Left colon (tissue), 2 donors: ENCODE measurements at places on chromosomes 11 and 22.

GRCh38 chr11:86610559-86611341, 61.7 kb downstream of the ME3 start:
- DNase-seq, result no peak

DNA sequence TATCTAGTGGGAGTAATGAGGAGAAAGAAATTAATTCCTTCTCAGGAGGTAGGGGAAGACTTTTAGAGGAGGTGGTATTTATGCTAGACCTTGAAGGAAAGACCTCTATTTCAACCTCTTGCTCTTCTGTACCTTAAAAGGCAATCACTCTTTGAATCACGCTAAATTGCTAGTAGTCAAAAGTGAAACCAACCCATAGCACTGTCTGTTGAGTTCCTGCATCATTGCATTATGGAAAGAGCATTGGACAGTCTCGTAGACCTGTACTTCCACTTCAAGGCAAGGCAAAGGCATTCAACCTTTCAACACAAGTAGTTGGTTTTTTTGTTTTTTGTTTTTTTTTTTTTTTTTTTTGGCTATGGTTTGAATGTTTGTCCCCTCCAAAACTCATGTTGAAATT, 770.4 kb downstream of the ETS1 start:
- DNase-seq, result no peak

DNA sequence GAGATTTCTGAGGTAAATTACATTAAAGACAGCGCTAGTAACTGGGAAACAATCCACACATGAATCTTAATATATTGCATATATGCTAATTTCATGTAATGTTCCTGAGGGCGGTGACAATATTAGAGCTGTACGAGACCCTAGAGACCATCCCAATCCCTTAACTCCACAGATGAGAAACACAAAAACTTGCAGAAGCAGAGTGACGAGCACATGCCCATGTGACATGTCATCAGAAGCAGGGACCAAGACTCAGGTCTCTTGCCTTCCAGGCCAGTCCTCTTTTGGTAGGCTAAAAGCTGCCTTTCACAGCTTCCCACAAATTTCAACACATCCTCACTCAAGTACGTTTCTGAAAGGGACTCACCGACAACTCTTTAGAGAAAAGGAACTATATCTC, 11.8 kb downstream of the MAPK1 start:
- no peak for DNase-seq

GRCh38 chr11:114163229-114163631, 103.7 kb downstream of the ZBTB16 start:
- no peak for DNase-seq

GRCh38 chr11:131875611-131876010, 505.2 kb downstream of the NTM start:
- peak; percentile 5 for DNase-seq

- no peak for DNase-seq
These were observed 565.9 kb downstream of the ETS1 start for GRCh38 chr11:128021349-128022006.

GRCh38 chr22:25955323-25955722, 213.3 kb downstream of the MYO18B start:
- DNase-seq, result no peak

DNA sequence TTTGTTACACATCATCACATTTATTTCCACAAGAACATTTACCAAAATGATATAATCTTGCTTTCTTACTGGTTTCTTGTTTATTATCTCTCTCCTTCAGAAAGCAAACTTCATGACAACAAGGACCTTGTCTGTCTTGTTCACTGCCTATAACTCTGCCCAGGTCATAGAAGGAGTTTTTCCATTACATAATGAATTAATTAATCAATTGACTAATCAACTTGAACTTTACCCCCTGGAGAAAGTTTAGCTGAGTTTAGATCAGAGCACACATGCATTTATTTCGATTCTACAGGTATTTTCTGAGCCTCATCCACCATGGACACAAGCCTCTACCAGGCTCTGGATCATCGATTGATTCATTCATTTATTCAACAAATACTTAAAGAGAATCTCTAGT, 6.3 kb upstream of the PRG2 start:
- DNase-seq, result no peak

DNA sequence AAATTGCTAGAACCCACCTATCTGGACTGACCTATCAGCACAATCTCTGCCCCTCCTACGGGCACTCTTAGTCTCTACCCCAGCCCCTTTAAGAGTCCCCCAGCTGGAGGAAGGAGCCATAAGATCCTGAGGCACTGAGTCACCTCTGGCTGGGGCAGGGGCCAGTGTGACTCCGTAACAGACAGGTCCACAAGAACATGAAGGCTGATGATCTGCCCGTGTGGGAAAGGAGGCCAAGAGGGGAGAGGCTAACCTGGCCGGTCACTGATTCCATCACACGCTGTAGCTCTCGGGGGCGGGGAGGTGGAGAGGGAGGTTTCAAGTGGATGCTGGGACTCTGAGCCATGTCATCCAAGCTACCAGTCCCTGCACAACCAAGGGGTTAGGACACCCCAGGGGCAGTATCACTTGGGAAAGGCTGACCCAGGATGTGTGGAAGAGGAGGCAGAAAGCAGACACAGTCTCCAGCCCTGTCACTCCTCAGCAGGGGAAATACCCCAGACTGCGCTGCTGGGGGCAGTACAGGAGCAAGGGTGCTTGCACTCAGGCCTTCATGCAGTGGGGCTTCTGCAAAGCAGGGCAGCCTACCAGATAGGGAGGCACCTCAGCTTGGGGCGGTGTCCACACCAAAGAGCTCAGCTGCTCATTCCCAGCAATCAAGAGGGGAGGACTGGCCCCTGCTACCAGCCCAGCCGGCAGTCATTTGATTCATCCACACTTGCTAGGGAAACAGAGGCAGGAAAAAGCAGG, 22.3 kb downstream of the ARHGAP1 start:
- no peak for DNase-seq

- no peak for DNase-seq
These were observed 1.2 kb downstream of the DCHS1 start for GRCh38 chr11:6654281-6655019.

DNA sequence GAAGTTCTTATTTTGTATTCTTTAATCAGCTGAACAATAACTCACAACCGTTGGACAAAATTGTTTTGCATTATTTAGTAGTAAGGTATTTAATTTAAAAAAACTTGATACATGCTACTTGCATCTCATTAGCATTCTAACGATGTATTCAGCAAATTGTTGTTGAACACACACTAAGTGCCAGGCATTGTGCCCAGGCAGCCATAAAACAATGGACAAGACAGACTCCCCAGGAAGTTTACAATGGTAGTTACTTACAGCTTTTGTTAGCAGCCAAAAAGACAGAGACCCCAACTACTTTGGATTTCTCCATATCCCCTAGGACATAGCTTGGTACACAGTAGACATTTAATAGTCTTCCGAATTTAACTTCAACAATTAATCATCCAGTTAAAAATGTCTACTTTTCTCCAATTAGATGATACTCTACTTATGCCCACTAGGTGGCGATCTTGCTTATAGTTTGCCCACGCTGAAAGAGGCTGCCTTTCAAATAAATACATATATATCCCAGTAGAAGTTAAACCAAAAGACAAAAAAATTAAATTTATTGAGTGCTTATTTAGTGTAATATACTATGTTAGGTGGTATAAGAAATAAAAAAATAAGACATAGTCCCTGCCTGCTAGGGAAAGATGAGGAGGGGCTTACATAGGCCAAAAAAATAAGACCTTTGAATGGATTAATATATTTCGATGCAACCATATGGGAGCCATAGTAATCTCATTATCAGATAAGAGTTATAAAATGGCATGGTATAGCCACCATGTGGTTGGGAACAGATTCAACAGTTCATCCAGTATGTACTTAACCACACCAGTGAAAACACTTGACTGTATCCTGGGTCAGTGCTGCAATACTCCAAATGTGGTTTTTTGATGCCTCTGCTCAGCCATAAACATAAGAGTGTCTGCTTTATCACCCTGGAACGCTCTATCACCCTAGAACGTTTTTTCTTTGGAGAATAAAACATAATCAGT, 2.0 kb upstream of the FJX1 start:
- DNase-seq, result no peak

DNA sequence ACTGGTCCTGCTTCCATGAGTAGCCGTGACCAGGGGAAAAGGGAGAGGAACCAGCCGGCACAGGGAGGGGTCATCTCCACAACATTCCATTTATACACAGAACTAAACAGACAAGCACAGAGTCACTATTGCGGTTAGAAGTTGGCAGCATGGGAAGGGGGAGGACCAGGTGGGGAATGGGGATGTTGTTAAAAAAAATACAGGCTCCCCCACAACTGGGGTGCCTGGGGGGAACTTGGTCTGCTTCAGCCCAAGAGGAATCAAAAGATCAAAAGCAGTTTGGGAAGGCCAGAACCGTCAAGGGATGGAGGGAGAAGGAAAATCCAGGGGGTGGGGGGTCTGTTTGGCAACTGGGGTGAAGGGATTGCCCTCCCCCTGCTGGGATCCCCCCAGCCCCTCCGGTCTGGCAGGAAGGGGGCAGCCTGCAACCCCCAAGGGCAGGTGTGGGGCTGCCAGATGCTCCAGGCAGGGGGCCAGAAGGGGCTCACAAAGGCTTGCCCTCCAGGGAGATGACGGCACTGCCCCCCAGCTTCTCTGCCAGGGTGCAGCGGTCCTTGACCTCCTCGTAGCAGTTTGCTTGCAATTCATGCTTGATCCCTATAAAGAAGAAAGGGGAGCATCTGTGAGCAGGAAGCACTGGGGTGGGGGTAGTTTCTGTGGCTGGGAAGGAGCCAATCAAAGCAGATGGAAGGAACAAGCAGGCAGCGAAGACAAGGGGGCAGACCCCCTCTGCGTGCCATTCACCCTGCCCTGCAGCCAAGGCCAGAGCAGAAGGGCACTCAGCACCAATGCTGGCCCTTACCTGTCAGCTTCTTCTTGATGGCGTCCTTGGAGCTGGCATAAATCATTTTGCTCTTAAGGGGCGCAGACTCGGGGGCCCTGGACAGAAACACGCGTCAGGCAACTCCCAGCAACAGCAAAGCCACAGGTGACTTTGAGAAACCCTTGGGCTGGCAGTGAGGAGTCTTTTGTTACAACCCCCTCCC, 2.8 kb downstream of the CFL1 start:
- peak; percentile 33 for DNase-seq

GRCh38 chr22:45240104-45240809, 437 bp downstream of the KIAA0930 start:
- peak; percentile 41 for DNase-seq

DNA sequence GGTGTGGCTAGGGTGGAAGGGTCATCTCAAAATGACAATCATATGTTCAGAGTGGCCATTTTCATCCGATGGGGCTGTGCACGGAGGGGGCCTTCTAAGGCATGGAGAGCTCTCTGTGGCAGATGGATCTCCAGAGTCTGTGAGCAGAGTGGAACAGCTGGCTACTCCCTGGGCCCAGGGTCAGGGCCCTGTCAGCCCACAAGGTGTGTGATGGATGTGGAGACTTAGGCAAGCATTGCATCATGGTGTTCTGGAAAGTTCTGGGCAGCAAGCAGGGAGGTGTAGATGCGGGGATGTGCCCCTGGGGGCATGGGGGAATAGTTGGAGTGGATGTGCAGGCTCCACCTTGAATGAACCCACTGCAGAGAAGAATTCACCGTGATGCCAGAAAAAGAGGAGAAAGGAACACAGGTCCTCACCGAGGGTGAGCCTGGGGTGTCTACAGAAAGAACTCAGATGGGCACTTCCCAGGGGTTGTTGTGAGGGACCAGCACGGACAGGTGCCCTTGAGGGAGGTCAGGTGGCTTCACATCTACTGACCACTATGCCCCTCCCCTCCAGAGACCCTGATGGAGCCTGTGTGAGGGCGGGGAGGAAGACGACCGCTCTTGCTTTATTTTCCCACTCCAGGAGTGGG, 51.1 kb downstream of the CHRDL2 start:
- no peak for DNase-seq

DNA sequence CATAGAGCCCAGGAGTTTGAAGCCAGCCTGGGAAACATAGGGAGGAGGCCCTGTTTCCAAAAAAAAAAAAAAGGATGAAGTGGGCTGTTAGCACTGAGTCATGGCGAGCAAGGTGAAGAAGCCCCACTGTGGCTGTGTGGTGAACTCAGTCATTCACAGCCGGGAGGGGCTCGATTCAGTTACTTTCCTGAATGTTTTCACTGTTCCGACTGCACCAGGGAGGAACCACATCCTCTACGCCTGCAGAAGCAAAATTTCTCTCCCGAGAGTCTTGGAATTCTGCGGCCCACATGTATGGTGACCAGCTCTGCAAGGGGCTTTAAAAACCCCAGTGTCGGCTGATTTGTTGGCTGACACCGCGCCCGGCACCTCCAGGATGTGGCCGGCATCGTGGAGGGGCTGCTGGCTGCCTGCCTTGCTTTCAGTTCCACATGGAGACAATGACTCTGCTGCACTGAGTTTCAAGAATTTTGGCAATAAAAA, 27.8 kb upstream of the GRAMD4 start:
- DNase-seq, result peak; percentile 68

DNA sequence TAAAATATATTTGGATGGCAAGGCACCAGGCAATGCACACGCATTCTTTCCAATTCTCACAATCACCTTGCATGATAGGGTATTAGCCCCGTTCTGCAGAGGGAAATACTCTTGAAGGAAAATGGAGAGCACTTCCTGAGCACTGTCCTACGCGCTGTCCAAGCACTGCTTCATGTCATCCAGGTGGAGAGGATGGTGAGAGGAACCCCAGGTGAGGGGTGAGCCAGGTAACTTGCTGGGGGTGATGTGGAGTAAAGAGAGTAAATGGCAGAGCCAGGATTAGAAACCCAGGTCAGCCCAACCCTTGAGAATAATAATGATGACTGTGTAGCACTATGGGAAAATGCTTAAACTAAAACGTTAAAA, 711 bp upstream of the PACSIN2 start:
- no peak for DNase-seq

GRCh38 chr22:23750367-23750713, 572 bp downstream of the ZNF70 start:
- DNase-seq, result no peak

DNA sequence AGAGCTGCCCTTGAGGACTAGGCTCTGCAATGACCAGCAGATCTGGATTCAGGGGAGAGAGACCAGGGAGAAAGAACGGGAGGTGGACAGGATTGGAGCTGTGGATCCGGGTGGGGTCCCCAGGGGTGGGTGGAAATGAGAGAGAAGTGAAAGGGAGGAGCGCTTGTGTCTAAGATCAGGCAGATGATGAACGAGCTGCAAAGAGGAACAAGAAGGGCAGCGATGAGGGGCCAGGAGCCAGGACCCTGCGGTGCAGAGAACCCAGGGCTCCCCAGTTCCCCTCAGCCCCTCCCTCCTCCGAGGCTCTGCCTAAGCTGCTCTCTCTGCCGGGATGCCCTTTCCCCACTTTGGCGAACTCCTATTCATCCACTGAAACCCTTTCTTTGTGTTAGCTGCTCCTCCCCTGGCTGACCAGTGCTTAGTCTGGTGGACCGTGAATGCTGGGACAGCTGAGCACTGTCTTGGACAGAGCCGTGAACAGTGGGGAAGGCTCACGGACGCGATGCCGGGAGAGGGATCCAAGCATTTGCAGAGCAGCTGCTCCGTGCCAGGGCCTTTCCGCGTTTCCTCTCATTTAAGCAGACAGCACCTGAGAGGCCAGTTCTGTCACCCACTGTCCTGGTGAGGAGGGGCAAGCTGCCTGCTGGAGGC, 35.9 kb downstream of the SHISAL1 start:
- no peak for DNase-seq

DNA sequence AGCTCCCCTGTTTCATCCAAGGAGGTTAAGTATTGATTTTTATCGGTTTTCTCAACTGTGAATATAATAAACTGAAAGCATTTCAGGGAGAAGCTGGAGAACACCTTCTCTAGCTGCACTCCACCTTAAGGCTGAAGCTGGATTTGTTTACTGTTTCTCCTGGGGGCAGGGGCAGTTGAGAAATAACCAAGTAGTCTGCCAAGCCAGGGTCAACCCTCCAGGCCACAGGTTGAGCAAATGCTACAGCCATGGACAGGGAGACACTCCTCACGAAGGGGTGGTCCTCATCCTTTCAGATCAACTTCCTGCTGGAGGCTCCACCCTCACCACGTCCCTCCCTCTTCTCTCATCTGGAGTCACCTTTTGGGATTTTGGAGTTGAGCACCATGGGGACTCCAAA, at the start of gene TTC36:
Gene TTC36, plus strand, starts transcription at position 366 of the 400 bp plus-strand sequence. Its CDS starts 21 bp downstream, at position 387.
- DNase-seq, result no peak
